ENCODE measurements at places on chromosomes 6 and 20.

DNA sequence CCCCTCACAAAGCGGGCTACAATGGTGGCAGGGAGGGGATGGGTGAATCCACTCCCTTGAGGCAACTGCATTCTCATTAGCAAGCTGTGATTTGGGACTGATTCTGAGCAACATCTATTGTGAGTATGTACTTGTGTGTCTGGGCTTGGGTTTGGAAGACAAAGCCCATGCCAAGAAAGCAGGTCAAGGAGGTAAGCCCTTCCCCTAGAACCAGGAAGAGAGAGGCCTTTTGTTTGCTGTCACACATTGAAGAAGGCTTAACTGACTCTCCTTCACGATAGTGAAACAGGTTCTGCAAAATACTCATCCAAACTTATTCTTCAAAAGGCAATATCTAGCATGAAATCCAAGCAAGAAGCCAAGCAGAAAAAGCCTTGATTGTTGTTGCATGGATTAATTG lies 403.1 kb upstream of the ID4 start:
- no peak for DNase-seq

DNA sequence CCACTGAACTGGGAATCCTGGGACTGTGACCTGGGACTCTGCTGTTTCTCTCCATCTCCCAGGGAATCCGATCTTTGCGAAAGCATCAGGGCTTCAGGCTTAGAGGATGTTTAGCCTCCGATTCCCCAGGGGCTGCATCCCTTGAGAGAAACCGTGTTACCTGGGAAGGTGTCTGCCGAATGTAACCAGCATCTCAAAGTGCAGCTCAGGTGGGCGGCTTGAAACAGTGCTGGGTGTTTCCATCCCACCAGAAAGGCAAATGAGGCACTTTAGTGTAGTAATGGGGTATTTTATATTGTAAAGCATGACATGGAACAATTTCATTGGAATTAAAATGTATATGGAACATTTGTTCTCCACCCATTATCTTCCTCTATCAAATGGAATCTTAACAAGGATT lies 15.2 kb downstream of the CDH4 start:
- DNase-seq: no peak

DNA sequence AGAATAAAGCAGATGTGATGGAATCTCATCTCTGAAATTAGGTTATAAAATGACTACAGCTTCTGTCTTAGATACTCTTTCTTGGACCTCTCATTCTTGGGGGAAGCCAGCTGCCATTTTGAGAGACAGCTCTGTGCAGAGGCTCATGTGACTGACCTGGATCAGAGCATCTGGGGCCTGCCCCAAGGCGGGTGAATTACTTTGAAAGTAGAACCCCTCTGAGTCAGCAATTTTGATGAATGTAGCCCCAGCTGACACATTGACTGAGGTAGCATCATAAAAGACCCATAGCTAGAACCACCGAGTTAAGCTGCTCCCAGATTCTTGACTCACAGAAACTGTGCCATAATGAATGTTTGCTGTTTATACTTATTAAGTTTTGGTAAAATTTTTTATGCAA lies 124.5 kb downstream of the THEMIS start:
- no peak for DNase-seq

DNA sequence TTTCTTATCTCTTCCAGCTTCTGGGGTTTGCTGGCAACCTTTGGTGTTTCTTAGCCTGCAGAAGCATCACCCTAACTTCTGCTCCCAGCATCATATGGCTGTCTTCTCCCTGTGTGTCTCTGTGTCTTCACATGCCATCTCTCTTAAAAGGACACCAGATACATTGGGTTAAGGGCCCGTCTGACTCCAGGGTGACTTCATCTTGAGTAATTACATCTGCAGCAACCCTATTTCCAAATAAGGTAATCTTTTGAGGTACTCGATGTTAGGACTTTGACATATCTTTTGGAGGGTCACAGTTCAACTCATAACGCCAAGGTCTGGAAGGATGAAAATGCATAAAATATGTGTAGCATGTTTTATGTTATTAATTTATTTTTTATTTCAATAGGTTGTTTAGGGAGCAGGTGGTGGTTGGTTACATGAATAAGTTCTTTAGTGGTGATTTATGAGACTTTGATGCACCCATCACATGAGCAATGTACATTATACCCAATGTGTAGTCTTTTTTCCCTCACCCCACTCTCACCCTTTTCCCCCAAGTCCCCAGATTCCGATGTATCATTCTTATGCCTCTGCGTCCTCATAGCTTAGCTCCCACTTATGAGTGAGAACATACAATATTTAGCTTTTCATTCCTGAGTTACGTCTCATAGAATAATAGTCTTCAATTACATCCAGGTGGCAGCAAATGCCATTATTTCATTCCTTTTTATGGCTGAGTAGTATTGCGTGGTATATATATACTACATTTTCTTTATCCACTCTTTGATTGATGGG lies 131.1 kb downstream of the TBXT start:
- no peak for DNase-seq

DNA sequence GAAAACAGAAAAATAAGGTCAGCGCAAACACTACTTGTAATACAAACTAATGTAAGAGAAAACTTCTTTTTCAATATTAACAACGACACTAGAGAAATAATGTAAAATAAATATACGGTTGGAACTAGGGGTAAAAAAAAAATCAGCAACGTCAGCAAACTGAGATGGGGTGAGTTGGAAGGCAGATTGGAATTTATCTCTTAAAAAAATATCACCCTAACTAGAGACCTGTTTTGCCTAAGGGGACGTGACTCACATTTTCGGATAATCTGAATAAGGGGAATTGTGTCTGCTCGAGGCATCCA lies 705 bp upstream of the UTRN start:
- no peak for DNase-seq

Measured in T-helper 22 cell (primary cell).